ENCODE measurements at places on chromosomes 2 and 18.
A peak's percentile ranks its signal among the peaks of the same experiment; 100 is the strongest.

DNA sequence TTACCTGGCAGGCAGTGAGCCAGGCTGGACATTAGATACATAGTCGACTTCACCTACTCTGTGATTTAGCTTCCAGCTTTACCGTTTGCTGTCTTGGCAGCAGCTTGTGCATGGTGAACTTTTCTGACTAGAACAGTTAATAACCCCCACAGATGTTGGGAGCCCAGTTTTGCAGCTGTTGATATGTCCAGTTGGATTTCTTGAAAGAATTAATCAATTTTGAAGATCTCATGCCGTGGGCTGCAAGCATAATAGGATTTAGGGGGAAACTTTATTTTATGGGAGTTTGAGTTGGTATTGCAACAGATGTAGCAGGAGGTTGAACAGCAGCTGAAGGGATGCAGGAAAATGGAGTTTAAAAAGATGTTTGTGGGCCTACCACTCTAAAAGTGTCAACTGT is 13.8 kb downstream of the MYO1B start:
- DNase-seq: no peak

DNA sequence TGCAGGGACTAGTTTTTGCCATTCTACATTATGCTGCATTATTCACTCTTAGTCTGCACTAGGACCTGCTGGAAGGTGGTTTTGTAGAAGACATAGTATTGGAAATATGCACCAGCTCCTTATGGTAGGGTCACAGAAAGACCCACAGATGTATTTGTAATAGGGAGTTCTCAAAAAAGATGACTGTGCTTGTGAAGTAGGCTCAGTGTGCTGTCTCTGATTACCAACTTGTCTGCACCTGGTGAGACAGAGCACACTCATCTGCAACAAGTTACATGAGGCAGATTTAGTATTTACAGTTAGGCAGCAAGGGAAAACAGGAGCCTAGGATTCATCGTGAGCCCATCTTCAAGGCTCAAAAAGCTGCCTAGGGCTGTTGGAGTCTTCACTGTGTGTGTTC is 29.4 kb downstream of the RHBDD1 start:
- DNase-seq: no peak

- no peak for DNase-seq
Observed at GRCh38 chr2:10610213-10610910, 79.4 kb downstream of the NOL10 start.

- peak; percentile 47 for DNase-seq
Observed at GRCh38 chr2:31319406-31320175, 85.6 kb downstream of the EHD3 start.

- DNase-seq: no peak
Observed at GRCh38 chr2:42055573-42056514, 8.0 kb downstream of the PKDCC start.

- no peak for DNase-seq
Observed at GRCh38 chr2:177603181-177603580, 210.6 kb downstream of the AGPS start.

DNA sequence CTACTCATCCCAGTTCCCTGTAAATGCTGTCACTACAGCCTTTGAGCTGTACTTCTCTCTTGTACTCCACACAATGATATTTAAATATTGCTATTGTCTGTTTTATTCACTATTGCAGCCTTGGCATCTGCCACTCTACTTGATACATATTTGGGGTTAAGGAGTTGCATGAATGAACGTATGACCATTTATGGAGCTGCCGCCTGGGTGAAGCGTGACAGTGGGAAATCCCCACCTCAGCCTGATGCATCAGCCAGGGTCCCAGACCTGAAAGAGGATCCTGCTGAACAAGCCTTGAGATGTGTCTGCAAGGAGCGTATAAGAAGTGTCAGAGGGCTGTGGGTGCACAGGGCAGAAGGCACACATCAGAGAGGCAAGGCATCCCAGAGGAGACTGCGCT is 39.1 kb downstream of the MRPL35 start:
- no peak for DNase-seq

DNA sequence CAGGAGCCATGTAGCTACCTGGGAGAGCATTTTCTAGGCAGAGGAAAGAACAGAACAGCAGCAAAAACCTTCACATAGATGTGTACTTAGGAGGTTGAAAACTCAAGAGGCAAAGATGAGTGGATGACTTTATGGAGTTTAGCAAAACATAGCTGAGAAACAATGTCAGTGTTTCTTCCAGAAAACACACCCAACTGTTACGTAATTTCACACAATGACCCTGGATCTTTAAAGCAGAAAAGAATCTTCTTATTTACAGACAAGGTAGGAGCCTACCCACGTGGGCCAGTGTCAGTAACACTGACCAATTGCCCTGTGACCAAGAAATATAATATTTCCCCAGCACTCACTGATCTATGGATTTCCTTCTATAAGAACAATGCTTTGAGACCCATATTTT is 254.6 kb downstream of the CDH20 start:
- DNase-seq: no peak

DNA sequence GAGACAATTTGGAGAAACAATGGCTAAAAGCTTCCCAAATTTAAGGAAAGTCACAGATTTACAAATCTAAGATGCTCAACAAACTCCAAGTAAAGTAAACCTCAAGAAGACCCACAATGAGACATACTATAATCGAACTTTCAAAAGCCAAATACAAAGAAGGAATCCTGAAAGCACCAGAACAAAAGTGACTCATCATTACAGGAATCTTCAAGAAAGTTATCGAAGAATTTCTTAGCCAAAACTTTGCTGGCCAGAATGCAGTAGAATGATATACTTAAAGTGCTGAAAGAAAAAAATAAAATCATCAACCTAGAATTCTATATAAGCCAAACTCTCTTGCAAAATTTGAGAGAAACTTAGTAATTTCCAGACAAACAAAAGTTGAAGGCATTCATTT is 106.5 kb upstream of the TMEM200C start:
- no peak for DNase-seq

DNA sequence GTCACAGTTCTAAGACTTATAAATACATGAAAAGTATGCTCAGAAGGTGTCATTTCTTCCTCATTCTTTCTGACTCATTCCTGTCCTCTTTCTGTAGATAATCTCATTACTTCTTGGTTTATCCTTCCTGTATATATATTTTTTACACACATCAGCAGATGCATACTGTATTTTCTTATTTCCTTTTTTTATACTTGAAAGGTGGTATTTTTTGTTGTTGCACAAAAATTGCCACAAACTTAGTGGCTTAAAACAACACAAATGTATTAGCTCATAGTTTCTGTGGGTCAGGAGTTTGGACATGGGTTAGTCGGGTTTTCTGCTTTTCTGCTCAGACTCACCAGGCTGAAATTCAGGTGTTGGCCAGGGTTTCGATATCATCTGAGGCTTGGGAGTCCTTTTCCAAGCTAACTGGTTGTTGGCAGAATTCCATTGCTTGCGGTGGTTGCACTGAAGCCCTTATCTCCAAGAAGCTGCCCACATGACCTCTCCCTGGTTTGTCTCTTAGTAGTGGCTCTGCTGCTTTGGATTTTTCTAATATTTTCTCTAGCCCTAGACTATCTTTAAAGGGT is 162.6 kb downstream of the FMNL2 start:
- DNase-seq: no peak

GRCh38 chr2:197268786-197269584 is 41.6 kb downstream of the ANKRD44 start:
- no peak for DNase-seq

- DNase-seq: no peak
Observed at GRCh38 chr2:128315829-128316776, 2.6 kb downstream of the HS6ST1 start.

DNA sequence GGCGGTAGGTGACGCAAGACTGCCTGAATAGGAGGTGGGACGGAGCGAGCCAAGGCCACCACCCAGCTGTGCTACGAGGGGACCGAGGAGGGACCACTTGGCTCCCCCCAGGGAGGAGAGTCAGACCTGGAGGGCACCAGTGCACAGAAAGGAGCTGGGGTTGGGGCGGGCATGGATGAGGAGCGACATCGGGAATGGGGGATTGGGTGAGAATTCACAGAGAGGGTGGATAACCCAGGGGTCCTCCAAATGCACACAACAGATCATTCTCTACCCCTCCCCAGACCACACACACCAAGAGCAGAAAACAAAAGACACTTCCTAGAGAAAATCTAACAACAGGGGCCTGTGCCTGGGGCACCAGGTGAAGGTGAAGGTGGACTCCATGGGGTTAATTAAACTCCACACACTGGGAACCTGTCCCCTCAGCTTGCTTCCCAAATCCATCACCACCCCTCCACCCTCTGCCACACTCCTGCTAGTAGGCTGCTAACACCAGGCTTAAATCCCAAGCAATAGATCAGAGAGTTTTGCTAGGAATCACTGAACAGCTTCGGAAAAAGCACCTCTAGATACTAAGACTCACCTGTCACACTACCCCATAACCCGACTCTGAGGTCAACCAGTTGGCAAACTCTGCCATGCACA is 274.6 kb downstream of the EIPR1 start:
- DNase-seq: no peak

GRCh38 chr2:107475859-107476258 is 350.8 kb upstream of the RGPD4 start:
- no peak for DNase-seq

- DNase-seq: no peak
Observed at GRCh38 chr18:45726603-45727002, 2.6 kb downstream of the SLC14A1 start.

- DNase-seq: peak; percentile 22
Observed at GRCh38 chr2:64018701-64019082, 536 bp downstream of the VPS54 start.

DNA sequence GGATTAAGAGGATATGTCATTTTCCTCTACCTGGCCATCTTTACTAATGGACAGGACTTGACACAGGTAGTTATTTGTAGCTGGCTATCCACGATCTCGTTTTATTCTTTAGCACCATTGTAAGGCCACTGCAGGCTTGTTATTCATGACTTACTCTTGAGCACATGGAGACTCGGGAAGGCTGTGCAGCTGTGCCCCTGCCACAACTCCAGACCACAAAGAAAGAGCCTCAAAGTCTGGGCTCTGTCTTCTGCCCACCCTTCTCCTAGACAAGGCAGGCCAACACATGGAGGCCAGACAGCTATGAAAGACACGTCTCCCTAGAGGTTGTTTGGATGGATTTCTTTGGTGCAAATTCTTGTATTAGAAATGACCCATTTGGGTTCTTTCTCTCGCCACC is 133.8 kb downstream of the NAPG start:
- no peak for DNase-seq

GRCh38 chr2:72235497-72236415 is 88.1 kb upstream of the CYP26B1 start:
- no peak for DNase-seq

GRCh38 chr18:79348066-79348465 is 47.7 kb upstream of the NFATC1 start:
- DNase-seq: no peak

DNA sequence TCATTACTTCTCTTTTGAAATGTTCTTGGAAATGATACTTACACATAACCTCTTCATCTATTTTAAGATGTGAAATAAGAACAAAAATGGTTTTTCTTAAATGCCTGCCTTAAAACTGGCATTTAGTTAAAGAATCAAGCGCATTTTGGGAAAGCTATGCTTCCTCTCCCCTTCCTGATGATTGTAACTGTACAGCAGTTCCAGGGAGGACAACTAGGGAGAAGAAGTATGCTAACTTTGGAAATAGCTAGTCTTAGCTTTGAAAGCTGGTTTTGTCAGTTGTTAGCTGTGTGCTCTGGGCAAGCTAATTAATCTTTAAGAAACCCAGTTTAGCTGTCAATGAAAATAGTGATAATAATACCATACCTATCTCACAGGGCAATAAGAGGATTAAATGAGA is 8.4 kb upstream of the ADCYAP1 start:
- DNase-seq: no peak

DNA sequence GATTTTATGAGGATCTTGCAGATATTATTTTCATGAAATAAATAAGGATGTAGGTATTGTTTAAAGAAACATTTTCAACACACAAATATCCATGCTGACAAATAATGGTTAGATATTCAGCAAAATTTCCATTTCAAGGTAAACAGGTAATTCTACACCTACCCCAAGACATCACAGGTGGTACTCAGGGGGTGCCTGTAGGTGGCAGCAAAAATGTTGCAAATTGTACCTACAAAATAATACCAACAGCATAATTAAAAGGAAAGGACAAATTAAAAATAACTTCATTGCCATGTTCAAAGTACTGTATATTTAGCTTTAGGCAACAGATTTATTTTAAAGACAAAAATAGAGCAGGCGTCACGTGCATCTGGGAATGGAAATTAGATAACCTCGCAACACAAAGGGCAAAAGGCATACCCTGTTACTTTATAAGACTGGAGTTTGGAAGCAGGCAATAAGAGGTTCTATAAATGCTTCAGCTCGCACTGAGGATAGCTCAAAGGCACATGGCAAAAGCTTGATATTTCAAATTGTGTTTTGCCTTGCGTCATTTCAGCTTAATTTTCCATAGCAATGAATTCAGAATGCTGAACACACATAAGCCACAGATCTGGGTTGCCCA is 630.5 kb downstream of the TDRD15 start:
- DNase-seq: no peak

GRCh38 chr2:96551605-96552314 is 15.2 kb downstream of the ARID5A start:
- no peak for DNase-seq

DNA sequence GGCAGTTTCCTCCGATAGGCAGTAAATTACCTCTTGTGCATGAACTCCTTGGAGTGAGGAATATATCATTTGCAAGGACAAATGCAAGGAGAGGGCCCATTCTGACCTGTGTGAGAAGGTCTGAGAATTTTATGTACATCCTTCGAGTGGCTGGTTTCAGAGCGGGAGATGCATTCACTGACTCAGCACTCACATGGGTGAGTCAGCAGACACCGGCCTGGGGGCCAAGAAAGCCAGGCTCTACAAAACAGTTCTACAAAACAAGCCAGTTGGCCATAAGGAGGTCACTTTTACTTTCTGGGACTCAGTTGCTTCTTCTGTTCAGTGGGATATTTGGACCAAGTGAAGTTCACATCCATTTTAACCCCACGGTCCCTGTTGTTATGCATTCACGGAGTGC is 35.3 kb downstream of the CYP26B1 start:
- peak; percentile 40 for DNase-seq

DNA sequence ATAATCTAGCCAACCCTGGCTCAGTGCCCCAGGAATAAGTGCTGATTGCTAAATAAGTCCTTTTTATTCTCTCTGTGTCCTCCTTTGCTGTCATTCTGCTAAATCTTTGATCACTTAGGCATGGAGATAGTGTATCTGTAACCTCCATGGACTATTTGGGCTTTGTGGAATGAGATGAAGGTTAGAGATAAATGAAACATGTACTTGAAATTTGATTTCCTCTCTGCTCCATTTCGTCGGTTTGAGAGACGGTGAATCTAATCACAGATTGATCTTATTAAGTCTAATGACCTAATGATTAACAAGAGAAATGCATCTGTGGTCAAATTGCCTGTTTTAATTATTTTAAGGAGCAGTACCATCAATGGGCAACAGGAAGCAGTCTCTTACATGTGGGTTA is 159.2 kb downstream of the RIT2 start:
- DNase-seq: no peak
